Progenitor cell of endocrine pancreas (in vitro differentiated cells): ENCODE measurements at places on chromosomes 5 and 9.

DNA sequence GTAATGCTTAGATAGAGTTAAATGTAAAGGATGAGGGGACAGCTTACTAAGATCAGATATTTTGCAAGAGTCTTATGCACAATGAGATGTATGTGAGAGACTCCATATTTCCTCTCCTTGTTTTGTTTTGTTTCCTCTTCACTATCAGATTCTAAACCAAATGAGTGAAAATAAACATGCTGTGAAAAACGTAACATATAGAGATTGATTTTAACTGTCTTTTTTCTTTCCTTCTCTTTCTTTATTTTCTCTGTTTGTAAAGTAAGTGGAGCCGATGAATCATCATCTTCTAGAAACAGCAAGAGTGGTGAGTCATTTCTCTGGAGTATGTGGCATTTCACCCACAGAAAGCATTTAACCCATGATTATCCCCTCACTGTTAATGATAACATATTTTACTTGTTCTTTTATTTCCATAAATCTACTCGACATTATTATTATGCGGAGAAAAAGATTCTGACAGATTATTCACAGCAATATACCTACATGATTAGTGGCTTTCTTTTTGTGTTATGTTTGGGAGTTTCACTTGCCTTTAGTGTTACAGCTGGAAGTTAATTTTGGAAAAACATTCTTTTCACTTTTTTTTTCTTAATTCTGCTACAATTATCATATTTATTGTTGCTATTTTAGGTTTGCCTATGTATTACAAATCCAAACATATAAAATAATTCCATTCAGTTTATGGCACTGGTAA, 2.1 kb upstream of the ANXA1 start:
- H3K27me3 ChIP-seq, result peaks cover 80% of the 10 kb centered on the region
- no peak for DNase-seq
- H3K27ac ChIP-seq, result no peak overlapping the region
- peaks cover 7% of the 10 kb centered on the region for H3K4me1 ChIP-seq

GRCh38 chr5:72179028-72179815, 71.9 kb downstream of the MAP1B start:
- peaks cover 15% of the 10 kb centered on the region for H3K4me1 ChIP-seq
- no peak overlapping the region for H3K27ac ChIP-seq
- no peak for DNase-seq
- no peak overlapping the region for H3K4me3 ChIP-seq
- peaks cover 43% of the 10 kb centered on the region for H3K27me3 ChIP-seq

GRCh38 chr5:53133020-53133419, 23.5 kb upstream of the MOCS2 start:
- no peak overlapping the region for H3K4me3 ChIP-seq
- H3K4me1 ChIP-seq, result peaks cover 3% of the 10 kb centered on the region
- H3K27ac ChIP-seq, result no peak overlapping the region
- H3K36me3 ChIP-seq, result no peaks in the 10 kb centered on the region
- H3K27me3 ChIP-seq, result no peaks in the 10 kb centered on the region

DNA sequence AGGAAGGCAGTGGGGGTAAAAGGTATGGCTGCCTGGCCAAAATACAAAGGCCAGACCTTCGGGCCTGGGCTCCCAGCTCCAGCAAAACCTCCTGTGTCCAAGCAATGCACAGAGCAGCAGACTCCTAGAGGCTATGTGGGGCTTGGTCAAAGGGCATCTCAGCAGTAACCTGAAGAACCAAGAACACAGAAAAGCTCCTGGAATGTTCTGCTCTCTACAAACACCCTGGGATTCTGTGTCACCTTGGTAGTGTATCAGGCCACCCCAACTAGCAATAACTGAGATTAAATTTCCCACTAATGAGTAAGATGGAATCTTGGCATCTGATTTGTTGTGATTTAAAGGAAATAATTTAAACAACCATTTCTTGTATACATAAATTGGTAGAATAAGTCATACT, 158.6 kb downstream of the GLIS3 start:
- no peak for DNase-seq
- H3K27me3 ChIP-seq, result no peaks in the 10 kb centered on the region
- no peak overlapping the region for H3K4me3 ChIP-seq
- peak overlapping the region; percentile 22 for H3K27ac ChIP-seq
- H3K4me1 ChIP-seq, result peaks cover 54% of the 10 kb centered on the region

GRCh38 chr5:78701795-78702410, 53.3 kb upstream of the LHFPL2 start:
- H3K27me3 ChIP-seq, result peaks cover 79% of the 10 kb centered on the region
- no peak overlapping the region for H3K4me3 ChIP-seq
- no peak overlapping the region for H3K27ac ChIP-seq
- no peak for DNase-seq

DNA sequence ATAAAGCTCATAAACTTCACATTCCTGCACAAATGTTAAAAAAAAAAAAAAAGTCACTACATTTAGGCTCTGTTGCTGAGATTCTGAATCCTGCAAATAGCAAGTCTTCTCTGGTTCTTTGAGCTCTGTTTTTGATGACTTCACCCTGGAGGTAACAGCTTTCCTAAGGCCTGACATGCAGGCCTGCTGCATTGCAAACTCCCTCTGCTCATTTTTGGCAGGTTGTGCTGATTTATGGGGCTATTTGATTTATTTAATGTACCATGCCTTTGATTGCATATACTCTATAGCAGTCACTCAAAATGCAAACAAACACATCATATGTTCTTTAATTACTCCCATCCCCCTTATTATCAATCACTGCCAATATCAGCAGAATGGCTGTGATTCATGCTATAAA, 416.1 kb upstream of the IZUMO3 start:
- peaks cover 4% of the 10 kb centered on the region for H3K4me1 ChIP-seq
- H3K36me3 ChIP-seq, result no peaks in the 10 kb centered on the region
- H3K4me3 ChIP-seq, result no peak overlapping the region
- H3K27ac ChIP-seq, result no peak overlapping the region
